ENCODE measurements at places on chromosomes 1 and 21.

DNA sequence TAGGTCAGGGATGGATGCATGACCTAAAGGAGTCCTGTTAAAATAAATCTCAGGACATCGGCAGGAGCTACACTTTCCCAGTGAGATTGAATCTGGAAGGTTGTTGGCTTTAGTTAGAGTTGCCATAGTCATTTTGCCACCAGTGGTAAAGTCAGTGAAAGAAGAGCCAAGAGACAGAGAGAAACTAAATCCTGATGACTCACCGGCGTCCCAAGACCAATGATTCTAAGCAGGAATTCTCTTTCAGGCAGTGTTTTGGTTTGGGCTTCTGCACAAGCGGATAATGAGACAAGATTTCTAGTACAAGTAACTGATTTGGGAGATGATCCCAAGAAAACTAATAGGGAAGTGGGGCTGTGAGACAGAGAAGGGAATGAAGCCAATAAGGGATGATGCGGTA lies 88.8 kb upstream of the ETS2 start:
- DNase-seq: no peak

DNA sequence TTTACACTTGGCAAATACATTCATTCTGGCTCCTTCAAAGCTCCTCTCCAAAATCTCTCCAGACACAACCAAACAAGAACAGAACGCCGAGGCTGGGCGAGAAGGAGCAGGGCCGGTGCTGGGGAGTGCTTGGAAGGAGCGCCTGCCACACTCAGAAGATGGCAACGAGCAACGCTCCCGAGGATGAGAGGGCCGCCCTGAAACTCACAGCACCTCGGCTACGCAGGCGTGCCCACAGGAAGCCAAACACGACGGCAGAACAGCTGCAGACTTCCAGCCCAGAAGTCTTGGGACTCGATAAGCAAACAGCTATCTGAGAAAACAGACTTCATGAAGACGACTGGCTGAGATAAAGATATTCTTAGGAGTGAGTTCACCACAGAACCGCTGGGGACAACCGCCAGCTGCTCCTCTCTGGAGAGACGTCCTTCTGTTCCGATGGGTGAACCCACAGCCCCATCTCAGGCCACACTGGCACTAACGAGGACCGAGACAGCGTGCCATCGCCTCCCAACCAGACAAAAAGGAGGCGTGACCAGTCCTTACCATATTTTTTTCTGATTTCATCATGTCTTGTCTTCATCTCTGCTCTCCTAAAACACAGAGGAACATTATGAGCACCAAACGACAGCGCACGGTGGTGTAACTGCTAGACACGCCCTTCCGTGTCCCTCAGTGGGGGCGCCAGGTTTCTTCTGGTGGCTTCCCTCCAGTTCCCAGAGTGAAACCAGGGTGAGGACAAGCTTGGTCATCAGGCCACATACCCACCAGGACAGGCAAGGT lies 18.6 kb downstream of the PTTG1IP start:
- no peak for DNase-seq

GRCh38 chr1:145995148-145995881 lies 1.1 kb downstream of the TXNIP start:
- DNase-seq: no peak

- no peak for DNase-seq
Measured at GRCh38 chr1:198490224-198490623, 50.3 kb downstream of the ATP6V1G3 start.

GRCh38 chr1:23554481-23555269 lies 4.6 kb downstream of the ID3 start:
- peak; percentile 92 for DNase-seq

GRCh38 chr1:29934255-29934772 lies 698.0 kb downstream of the PTPRU start:
- no peak for DNase-seq

DNA sequence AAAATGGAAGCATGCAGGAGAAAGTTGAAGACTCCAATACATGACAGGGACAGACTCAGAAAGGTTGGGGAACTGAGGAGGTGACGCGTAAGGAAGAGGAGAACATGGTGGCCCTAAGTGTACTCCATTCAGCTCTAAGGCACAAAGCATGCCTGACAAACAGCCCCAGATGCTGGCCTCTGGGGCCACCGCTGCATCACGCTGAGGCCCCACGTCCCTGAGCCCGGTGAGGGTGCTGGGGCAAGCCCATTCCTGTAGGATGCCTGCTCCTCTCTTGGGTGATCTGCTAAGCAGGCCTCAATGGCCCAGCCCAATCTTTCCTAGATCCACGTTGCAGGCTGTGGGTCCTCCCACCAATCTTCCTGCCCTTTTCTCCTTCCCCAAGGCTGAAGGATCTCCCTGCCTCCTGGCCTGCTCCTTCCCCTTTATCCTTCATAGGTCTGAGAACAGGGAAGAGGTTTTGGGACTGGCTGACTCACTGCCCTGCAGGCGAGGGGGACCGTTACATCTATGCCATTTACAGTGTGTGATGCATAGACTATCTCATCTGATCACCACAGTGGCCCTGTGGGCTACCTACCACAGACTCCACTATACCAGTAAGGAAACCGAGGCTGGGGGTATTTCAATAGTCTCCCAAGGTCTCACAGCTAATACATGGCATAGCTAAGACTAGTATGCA lies 16.8 kb upstream of the NID1 start:
- DNase-seq: no peak

DNA sequence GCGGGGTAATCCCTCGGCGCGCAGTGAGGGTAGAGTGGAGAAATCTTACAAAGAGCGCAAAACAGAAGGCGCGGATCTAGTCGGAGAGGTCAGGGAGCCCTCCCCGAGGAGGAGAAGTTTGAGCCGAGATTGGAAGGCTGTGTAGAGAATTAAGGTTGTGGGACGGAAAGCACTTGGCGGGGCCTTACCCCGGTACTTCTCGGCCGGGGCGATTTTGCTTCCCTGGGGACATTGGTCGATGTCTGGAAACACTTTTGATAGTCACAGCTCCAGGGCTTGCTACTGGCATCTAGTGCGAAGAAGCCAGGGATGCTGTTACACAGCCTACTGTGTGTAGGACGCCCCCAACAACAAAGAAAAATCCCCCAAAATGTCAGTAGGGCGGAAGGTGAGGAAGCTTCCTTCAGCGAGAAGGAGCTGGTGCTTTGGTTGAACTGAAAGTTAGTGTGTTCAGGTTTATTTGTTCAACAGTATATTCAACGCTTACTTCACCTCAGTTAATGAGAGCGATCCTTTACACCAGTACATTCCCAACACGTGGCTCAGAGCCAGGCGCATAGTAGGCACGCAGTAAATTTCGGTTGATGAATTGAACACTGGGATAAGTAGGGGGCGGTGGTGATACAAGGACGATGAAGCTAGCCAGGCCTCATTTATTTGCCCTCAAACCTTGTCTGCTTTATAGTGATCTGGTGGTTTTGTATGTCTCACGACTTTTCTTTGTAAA lies 807 bp downstream of the CEP85 start:
- peak; percentile 35 for DNase-seq

DNA sequence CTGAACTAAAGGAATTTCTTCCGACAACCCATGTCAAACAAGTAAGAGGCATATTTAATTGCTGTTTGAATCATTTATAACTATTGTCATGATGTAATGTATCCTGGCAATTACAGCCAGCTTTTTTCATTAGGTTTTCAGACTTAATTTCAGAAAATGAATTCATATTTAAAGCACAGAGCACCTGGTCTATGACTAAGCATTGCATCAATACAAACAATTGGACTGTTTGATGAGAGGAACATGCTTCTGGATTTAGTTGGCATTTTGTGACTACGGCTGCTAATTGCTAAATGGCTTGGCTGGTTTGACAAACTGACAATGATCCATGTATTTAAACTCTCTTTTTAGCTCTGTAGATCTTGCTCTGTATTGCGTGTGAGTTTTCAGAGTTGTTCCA lies 853.4 kb downstream of the NCAM2 start:
- DNase-seq: no peak

DNA sequence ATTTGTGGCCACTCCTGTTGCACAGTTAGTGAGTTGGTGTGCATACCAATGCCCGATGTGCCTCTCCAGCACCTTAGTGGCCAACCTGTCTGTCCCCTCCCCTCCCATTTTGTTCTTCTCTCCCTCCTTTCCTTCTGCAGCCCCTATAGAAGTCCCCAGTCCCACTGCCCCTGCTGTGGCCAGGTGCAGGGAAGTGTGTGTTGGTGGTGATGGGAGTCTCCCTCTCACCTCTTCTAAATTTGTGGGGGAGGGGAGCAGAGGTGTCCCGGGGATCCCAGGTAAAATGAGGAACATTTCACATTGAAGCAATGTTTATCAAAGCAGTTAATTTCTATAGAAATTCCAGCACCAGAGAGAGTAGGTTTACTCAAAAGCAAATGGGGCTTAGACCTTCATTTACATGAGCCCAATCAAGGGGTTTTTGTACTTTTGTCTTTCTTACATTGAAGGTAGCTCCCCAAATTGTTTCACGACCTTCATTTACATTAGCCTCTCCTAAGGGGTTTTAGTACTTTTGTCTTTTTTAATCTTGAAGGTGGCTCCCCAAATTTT lies 3.0 kb upstream of the C1orf21 start:
- no peak for DNase-seq

DNA sequence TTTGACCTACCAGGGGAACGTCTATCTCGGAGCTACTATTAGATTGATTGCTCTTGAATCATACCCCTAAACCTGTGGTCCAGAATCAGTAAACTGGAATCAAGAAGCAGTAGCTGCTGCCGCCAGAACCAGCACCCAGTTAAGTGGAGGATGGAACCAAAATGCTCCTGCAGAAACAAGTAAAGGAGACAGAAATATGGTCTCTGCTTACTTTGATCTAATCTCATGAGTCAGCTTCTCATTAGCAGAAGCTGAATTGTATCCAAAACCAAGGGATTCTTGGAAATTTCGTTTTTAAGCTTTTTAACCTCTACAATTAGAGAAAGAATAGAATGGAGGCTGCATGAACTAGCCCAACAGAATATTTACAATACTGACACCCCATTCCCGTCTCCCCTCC lies 42.6 kb upstream of the PIGV start:
- DNase-seq: no peak

All from femur (tissue), 1 donor.